SJSA1 (cell line): ENCODE measurements at places on chromosomes 12 and 14. TPM values are rescaled to one million over a fixed set of nuclear protein-coding genes. Genes with fewer than 3 reads are reported as not detected.

Gene PARP2
- total RNA-seq = 16.2 and 34.2 TPM in 2 replicates

Gene TRHDE
- 13.4 and 29.5 TPM in 2 replicates for total RNA-seq

Gene GPR65
- 1.9 and 2.2 TPM in 2 replicates for total RNA-seq

Gene ARF3
- total RNA-seq = 57.7 and 64.5 TPM in 2 replicates

Gene SLC17A8
- not detected in 2 replicates for total RNA-seq

Gene TAS2R10
- total RNA-seq = 0.53 TPM in 1 of 2 replicates, not detected in the other

Gene PLEKHG7
- not detected in 2 replicates for total RNA-seq

Gene TARBP2
- total RNA-seq = 38.3 and 39.0 TPM in 2 replicates

Gene HVCN1
- total RNA-seq = not detected in 2 replicates

Gene IL26
- total RNA-seq = not detected in 2 replicates

Gene CACNA1C
- total RNA-seq = 6.1 and 17.0 TPM in 2 replicates

Gene MUCL1
- total RNA-seq = not detected in 2 replicates

- no peak overlapping the region for H3K4me3 ChIP-seq
- H3K27ac ChIP-seq = no peak overlapping the region
- no peaks in the 10 kb centered on the region for H3K27me3 ChIP-seq
- peaks cover 11% of the 10 kb centered on the region; the same call in 1 of the 2 replicates for H3K36me3 ChIP-seq
- H3K4me1 ChIP-seq = no peaks in the 10 kb centered on the region
Measured at GRCh38 chr14:96316087-96316486, 47.1 kb downstream of the ATG2B start.

- DNase-seq = no peak
- no peak overlapping the region for H3K4me3 ChIP-seq
- H3K27ac ChIP-seq = no peak overlapping the region
- no peaks in the 10 kb centered on the region for H3K36me3 ChIP-seq
- no peaks in the 10 kb centered on the region for H3K4me1 ChIP-seq
Measured at GRCh38 chr14:23646648-23647549, 10.7 kb downstream of the DHRS2 start.

GRCh38 chr12:74539765-74540526 is 2.3 kb downstream of the ATXN7L3B start:
- H3K4me1 ChIP-seq = peaks cover 17% of the 10 kb centered on the region
- no peaks in the 10 kb centered on the region for H3K27me3 ChIP-seq
- H3K27ac ChIP-seq = no peak overlapping the region
- H3K4me3 ChIP-seq = no peak overlapping the region

GRCh38 chr12:47843226-47843980 is 23.7 kb upstream of the HDAC7 start:
- H3K27me3 ChIP-seq = peaks cover 3% of the 10 kb centered on the region; the same call in 1 of the 2 replicates
- no peaks in the 10 kb centered on the region for H3K36me3 ChIP-seq
- H3K4me3 ChIP-seq = no peak overlapping the region
- H3K4me1 ChIP-seq = no peaks in the 10 kb centered on the region
- no peak overlapping the region for H3K27ac ChIP-seq

GRCh38 chr14:55733599-55733998 is 153.6 kb downstream of the KTN1 start:
- no peaks in the 10 kb centered on the region for H3K36me3 ChIP-seq
- H3K4me3 ChIP-seq = no peak overlapping the region
- DNase-seq = no peak
- no peak overlapping the region for H3K27ac ChIP-seq
- no peaks in the 10 kb centered on the region for H3K27me3 ChIP-seq

GRCh38 chr14:99598774-99599173 is 5.2 kb downstream of the CCDC85C start:
- DNase-seq = no peak
- H3K4me1 ChIP-seq = peaks cover 48% of the 10 kb centered on the region
- H3K36me3 ChIP-seq = peaks cover 26% of the 10 kb centered on the region
- no peak overlapping the region for H3K27ac ChIP-seq
- H3K4me3 ChIP-seq = no peak overlapping the region
- H3K27me3 ChIP-seq = no peaks in the 10 kb centered on the region

GRCh38 chr14:88185843-88186242 is 137.2 kb downstream of the KCNK10 start:
- 0 out of 2 replicates have a peak, but pooled peaks cover 2% of the 10 kb centered on the region for H3K27me3 ChIP-seq
- H3K27ac ChIP-seq = no peak overlapping the region
- DNase-seq = no peak
- no peaks in the 10 kb centered on the region for H3K36me3 ChIP-seq
- H3K4me3 ChIP-seq = no peak overlapping the region

DNA sequence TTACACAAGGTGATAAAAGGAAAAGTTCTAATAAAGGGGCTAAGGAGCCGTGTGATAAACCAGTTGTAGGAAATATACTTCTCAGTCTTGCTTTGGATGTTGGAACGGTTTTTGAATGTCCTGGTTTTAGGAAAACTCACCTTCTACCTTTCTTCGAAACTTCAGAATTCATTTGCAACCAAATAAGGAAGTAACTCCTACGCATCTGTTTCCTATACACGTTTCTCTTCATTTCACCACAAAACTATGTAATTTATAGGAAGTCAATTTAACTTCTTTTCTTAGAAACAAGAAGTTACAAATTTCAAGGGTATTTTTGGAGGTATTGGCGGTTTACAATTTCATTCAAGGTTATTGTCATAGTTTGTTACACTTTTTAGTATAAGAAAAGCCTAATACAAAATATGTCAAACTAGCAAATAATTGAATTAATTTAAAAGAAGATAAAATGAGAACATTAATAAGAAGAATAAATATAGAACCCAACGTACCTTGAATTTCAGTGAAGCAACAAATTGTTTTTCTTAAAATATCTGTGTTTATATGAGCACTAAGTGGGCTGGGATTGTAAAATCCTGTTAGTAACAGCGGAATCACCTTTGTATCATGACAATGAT is 33.2 kb upstream of the CD69 start:
- H3K27ac ChIP-seq = no peak overlapping the region
- peaks cover 37% of the 10 kb centered on the region for H3K4me1 ChIP-seq
- no peaks in the 10 kb centered on the region for H3K27me3 ChIP-seq
- DNase-seq = no peak

GRCh38 chr14:36746872-36747271 is 85.2 kb downstream of the PAX9 start:
- no peaks in the 10 kb centered on the region for H3K27me3 ChIP-seq
- no peaks in the 10 kb centered on the region for H3K36me3 ChIP-seq
- H3K4me1 ChIP-seq = peaks cover 5% of the 10 kb centered on the region; the same call in 1 of the 2 replicates

DNA sequence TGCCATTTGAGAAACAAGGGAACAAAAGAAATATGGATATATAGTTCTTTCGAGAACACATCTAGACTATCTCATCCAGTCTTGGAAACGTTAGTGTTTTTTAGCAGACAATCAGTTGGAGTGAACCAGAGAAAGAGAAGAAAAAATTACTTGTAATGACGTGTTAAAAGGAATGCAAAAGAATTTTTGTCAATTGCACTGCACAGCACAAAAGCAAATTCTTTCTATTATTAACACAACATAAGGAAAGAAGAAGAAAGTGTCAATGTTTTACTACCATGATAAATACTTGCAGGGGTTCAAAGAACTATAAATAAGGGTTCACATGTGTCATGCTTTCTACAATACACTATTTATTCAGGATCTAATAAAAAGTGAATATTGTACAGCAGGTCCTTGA is 27.5 kb upstream of the GSG1 start:
- H3K4me1 ChIP-seq = peaks cover 25% of the 10 kb centered on the region
- no peaks in the 10 kb centered on the region for H3K36me3 ChIP-seq
- no peak overlapping the region for H3K4me3 ChIP-seq
- DNase-seq = no peak
- no peaks in the 10 kb centered on the region for H3K27me3 ChIP-seq
- H3K27ac ChIP-seq = no peak overlapping the region

GRCh38 chr12:58148405-58148804 is 207.0 kb downstream of the ATP23 start:
- no peaks in the 10 kb centered on the region for H3K36me3 ChIP-seq
- H3K4me3 ChIP-seq = no peak overlapping the region
- H3K27me3 ChIP-seq = no peaks in the 10 kb centered on the region
- no peak overlapping the region for H3K27ac ChIP-seq
- no peak for DNase-seq

- no peak overlapping the region for H3K4me3 ChIP-seq
- no peak for DNase-seq
- no peaks in the 10 kb centered on the region for H3K4me1 ChIP-seq
Measured at GRCh38 chr14:61941421-61942150, 179.4 kb downstream of the SNAPC1 start.

- H3K4me3 ChIP-seq = no peak overlapping the region
- H3K36me3 ChIP-seq = no peaks in the 10 kb centered on the region
- no peak overlapping the region for H3K27ac ChIP-seq
Measured at GRCh38 chr12:47207829-47208248, 128.1 kb upstream of the AMIGO2 start.

DNA sequence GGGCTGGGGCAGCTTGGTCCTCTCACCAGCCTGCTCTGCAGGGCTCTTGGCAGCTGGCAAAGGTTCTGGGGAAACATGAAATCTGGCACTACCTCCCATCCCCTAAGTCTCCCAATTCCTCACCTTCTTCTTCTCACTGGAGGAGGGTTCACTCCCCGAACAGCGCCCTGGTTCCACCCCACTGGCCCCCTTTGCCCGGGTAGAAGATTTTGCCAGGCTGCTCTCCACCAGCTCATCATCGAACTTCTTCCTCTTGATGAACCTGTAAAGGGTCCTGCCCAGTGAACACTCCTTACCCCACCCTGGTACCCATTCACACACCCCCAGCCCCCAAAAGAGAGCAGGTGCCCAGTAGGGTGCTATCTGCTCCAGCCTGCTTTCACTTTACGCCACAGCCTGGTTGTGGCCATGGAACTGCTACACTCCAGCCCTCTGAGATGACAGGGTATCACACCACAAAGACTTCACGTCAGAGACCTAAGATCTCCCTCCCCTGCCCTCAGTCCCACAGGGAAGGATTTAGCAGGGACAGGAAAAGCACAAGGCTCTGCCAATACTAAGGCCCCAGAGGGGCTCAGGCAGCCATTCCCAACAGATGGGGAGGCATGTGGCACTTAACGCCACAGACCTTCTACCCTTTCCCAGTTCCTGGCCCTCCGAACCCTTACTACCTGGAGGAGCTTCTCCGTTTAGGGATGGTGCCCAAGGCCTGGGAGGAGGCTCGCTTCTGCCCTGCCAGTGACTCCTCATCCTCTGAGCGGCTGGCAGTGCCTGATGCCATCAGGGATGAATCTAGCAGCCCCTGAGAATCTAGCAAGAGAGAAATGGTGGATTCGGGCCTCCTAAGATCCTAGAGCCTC is 2.3 kb downstream of the MCRS1 start:
- DNase-seq = no peak
- H3K27me3 ChIP-seq = no peaks in the 10 kb centered on the region
- H3K4me1 ChIP-seq = peaks cover 6% of the 10 kb centered on the region
- H3K27ac ChIP-seq = no peak overlapping the region
